ENCODE measurements at places on chromosomes 16 and 17. TPM values are rescaled to one million over a fixed set of nuclear protein-coding genes. Genes with fewer than 3 reads are reported as not detected.

Gene SLC38A7
- total RNA-seq = 24.7 TPM

Gene BICDL2
- not detected for total RNA-seq

Gene CRHR1
- total RNA-seq = 6.2 TPM

Gene UMOD
- 0.23 TPM for total RNA-seq

Gene GINS2
- 5.8 TPM for total RNA-seq

Gene P2RX1
- 0.23 TPM for total RNA-seq

Gene C16orf92
- total RNA-seq = not detected

Gene FOXN1
- not detected for total RNA-seq
